Activated CD4-positive, alpha-beta T cell treated with anti-CD3 and anti-CD28 coated beads, Interleukin-2, amount 50 U/mL, for 4 hours (primary cell): ENCODE measurements at places on chromosomes 5 and 9.

DNA sequence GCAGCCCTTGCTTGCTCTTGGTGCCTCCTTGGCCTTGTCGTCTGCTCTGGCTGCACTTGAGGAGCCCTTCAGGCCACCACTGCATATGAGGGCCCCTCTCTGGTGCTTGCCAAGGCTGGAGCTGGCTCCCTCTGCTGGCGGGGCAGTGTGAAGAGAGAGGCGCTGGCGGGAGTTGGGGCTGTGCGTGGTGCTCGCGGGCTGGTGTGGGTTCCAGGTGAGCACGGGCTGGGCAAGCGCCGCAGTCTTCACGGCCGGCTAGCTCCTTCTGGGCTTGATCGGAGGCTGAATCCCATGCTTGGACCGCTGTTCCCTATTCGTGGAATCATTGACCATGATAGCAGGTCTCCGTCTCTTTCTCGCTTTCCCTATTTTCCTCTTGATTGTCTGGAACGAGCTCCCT, 56.5 kb downstream of the XRCC4 start:
- no peak for DNase-seq

- DNase-seq: no peak
Measured at GRCh38 chr5:16431490-16431889, 34.1 kb downstream of the ZNF622 start.

- DNase-seq: peak; percentile 90
Measured at GRCh38 chr5:176653401-176654385, 6.4 kb downstream of the TSPAN17 start.

DNA sequence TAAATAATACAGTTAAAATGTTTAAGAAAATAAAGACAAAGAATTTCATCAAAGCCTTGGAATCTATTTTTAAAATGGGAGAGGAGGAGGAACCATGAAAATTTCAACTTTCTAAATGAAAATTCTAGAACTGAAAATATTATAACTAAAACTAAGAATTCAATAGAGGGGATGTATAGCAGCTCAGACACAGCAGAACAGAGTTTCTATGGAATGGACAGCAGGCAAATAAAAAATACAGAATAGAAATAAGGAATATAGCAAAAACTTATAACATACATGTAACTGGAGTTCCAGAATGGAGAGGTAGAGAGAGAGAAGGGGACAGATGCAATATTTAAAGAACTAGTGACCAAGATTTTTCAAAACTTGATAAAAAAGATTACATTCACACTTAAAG, 1.4 kb upstream of the RANBP17 start:
- no peak for DNase-seq
